ENCODE measurements at places on chromosomes 16 and 17.

DNA sequence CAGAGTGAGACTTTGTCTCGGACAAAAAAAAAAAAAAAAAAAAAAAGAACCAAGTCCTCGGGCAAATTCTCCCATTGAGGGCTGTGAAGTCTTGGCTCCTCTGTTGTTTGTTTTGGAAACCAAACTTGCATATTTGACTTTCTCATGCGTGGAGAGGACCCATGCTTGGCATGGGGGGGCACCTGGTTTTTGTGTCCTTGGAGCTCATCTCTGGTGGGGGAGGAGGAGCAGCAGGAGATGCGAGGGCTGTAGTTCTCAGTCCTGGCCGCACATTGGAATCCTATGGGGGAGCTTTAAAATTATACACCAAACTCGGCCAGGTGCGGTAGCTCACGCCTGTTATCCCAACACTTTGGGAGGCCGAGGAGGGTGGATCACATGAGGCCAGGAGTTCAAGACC, 74.5 kb downstream of the ABCC6 start:
- no peak for DNase-seq

DNA sequence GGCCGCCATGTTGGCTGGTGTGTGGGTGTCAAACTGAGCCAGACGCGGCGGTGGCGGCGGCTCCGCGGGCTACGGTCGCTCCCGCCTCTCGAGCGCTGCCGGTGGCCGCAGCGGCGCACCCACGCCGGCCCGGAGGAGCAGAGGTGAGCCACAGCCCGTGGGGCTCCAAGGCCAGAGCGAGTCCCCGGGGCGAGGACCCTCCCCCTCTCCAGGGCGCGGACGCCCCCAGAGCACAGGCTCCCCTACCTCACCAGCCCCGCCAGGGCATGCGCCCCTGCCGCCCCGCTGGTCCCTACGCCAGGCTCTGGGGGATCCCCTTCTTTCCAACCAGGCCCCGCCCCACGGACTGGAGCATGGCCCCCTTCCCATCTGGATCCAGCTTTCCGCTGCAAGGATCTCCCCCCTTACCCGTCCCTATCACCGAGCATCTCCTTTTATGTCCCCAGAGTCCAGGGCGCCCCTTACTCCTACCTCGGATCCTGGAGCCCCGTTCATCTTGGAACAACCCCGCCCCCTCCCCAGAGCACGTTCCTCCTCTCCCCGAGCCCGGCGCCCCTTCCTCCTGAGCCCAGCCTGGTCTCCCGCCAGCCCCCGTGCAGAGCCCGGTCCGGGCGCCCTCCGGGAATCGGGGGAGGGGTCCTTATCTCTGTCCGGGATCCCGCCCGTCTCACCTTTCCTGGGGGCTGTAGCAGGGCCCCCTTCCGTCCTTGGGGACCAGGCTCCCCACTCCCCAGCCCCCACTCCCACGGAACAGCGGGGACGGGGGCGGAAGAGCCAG, 412 bp downstream of the EPN2 start:
- no peak for DNase-seq

GRCh38 chr17:7292729-7293128, 1.7 kb downstream of the YBX2 start:
- DNase-seq = no peak

DNA sequence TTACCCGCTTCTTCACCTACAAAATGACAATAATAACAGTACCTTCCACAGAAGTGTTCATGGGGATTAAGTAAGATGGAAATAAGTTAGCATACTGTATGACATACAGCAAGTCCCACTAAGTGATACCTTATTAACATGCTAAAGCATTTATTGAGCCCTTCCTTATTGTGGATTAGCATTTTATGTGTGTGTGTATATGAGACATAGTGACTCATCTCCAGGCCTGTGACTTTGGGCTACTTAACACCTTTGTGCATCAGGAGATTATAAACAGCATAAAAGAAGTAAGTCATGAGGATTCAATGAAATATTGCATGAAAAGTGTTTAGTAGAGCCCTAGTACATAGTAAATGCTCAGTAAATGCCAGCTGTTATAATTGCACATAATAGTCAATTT, 52.9 kb downstream of the CA10 start:
- no peak for DNase-seq

DNA sequence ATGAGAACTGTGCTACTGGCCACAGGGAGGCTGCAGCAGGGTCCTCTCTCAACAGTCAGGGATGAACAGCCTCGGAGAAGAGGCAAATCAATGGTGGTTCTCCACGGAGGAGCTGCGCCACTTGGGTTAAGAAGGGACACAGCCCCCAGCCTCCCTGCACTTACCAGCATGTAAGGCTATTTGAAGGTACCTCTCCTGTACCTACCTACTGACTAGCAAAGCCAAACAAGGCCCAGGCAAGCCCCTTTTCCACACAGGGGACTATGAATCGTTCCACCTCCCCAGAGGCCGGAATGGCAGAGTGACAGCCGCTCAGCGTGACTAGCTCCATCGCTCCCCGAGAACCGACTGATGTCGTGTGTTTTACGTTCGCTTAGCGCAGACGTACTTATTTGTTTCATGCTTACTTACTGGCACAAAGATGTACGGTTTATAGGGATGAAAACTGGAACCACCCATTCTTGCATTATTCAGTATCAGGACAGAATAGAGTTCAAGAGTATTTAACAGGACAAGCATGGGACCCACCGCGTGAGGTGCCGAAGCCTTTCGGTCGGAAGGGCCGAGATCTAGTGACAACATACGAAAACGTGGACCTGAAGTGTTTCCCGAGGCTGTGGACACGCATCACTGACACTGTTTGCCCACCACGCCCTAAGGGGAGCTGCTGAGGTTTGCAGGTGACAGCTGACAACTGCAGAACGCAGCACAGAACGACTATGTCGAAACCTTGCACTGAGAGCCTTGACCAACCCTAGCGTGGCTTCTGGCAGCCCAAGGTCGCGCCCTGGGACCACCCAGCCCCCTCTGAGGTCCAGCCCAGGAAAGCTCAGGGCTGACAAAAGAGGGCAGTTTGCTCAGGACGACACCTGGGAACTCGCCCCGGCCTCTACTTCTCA, 1.0 kb downstream of the TEPSIN start:
- no peak for DNase-seq

DNA sequence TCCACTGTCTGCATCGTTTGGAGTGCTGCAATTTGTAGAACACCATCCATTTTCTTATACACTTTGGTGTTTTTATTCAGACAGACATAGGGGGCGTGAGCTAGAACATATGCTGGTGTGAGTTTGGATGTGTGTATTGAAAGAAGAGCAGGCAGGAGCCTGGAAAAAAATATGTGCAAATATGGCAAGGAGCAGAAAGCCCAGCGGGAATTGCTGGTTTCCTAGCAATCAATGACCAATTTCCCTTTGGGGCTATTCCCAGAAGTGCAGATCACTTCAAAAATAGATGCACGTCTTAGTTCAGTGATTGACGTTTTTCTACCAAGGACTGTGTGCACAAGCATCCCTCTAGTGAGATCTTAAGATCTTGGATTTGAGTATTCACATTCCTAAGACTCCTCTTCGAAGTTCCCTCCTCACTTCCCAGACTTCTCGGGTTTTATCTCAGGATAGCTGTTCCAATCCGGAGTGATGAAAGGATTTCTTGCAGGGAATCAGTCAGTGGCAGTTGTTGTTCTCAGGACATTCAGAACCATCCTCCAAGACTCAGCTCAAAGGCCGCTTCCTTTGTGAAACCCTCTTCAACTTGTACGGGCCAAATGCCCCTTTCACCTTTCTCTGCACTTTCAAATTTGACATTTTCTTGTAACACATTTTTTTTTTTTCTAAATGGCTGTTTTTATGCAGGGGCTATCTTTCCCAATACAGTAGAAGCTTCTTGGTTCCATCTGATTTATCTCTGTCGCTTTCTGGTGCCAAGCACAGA, 268.7 kb upstream of the ASIC2 start:
- no peak for DNase-seq

DNA sequence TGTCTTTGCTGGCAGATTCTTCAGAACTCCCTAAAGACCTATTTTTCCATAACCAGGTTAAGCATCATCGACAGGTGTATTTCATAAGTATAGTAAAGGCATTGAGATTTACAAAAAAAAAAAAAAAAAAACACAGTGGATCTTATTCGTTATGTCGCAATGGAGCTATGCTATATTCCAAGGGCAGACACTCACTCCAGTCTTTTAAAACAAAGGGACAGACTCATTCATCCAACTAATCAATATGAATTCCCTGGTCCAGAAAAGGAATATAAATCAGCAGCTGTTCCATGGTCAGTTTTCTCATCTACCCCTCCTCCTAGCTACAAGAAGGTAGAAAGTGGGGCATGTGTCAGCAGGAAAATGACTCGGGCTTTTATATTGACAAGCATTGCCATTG, 97.7 kb upstream of the MON1B start:
- DNase-seq = no peak

DNA sequence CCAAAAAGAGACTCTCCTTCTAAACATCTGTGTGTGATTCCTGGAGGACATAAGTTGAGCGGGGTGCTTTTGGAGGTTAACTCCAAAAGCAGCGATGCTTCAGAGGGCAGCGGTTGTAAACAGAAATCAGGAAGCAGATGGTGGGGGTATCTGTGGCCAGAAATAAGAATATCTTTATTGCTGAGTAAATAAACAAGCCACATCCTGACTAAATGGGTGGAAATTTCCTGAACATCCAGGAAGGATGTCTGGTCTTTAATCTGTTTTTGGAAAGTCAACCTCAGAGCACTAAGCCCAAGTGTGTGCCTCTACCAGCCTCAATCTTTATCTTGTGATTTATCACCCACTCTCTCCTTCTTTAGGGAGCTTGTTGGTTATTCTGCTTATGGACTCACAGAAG, 123.3 kb downstream of the CDH13 start:
- no peak for DNase-seq

GRCh38 chr17:1123393-1123831, 56.4 kb downstream of the ABR start:
- DNase-seq = no peak

GRCh38 chr17:41532947-41533570, 5.0 kb upstream of the KRT19 start:
- DNase-seq = no peak

DNA sequence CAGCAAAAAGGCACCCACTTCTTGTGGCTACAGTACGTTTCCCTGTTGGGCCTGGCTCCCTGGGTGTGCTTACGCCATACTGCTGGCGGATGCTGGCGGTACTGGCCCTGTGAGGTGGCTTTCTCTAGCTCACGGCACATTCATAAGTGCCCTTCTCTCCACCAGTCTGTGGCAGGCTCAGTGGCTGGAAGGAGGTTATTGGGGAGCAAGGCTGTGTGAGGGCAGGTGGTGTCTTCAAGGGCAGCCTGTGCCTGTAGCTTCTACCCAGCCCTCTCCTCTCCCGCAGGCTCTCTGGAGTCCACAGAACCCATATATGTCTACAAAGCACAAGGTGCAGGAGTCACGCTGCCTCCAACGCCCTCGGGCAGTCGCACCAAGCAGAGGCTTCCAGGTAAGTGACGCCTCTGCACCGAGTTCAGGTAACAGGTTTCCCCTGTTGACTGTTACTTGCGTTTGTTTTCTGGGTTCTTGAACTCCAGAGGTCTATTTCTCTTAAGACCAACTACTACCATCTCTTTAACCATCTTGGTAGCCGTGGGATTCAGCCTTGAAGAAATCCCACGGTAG, 20.6 kb downstream of the NTAN1 start:
- no peak for DNase-seq

GRCh38 chr17:29909236-29910003, 20.6 kb downstream of the SSH2 start:
- DNase-seq = no peak

GRCh38 chr17:49190932-49191331, 19.4 kb downstream of the GNGT2 start:
- no peak for DNase-seq

- DNase-seq = no peak
Measured at GRCh38 chr16:58102665-58103392, 26.4 kb downstream of the CFAP20 start.

DNA sequence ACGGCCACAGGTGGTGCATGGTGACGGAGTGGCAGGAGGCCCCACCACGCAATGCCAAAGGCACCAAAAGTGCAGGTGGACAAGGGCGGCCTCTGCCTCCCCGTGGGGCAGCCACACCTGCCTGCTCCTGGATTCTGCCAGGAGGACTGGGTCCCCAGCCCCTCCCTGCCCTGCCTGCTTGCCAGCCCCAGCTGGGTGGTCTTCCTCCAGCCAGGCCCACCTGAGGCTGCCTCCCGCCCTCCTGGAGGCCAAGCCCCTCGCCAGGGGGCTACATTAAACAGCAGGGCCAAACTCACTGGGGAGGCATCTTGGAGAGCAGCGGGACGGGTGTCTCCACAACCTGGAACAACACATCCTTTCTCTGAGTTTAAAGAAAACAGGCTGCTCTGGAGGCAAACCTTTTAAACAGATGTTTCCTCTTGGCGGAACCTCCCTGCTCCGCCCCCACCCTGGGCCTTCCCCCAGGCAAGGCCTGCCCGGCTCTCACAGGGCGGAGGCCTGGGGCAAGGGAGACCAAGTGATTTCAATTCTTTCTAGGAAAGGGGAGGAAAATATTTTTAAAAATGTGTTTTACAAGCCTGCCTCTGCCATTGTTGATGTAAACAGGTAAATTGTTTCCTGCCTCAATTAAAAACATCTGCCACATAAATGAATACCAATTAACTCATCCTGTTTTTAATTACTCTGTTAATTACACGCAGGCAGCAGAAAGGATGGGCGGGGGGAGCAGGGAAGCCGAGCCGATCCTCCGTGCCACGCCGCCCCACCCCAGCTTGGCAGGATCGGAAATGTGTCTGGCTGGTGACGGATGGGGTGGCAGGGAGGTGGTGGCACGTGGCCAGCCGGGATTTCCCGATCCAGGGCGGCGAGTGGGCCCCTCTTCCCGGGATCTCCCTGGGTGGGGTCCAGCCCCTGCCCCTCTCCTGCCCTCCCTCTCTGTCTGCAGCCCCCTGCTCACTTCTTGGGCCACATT, 54.4 kb upstream of the PABPN1L start:
- DNase-seq = no peak

- no peak for DNase-seq
Measured at GRCh38 chr16:49748322-49748721, 107.6 kb downstream of the ZNF423 start.

DNA sequence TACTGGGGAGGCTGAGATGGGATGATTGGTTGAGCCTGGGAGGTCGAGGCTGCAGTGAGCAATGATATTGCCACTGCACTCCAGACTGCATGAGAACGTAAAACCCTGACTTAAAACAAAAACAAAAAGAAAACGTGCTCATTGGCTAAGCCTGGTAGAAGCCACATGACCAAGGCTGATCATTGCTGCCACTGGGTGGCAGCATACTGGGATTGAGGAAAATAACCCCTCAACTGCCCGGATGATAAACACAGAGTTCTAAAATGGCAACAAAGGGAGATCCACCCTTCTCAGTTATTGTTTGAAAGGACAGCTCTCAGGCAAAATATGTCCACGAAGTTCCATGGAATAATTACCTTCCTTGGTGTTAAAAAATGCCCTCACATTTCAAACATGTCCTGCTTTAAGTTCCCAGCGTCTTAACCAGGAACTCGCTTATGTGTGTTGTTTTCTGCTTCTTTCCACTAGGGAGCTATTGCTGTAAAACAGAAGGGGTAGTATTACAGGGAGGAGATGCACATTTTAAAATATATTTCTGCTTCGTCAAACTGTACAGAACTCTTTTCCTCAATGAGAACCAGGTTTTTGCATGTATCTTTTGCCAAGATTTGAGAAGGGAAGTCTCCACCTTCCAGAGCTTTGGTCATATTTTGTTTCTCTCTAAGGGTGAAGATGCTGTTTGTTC, 675.3 kb downstream of the MAF start:
- DNase-seq = no peak

- no peak for DNase-seq
Measured at GRCh38 chr16:58960484-58960883, 226.4 kb upstream of the GOT2 start.
